Stimulated activated CD8-positive, alpha-beta memory T cell treated with anti-CD3 and anti-CD28 coated beads, Interleukin-7, amount 100 ng/mL, for 1 hour (primary cell): ENCODE measurements at places on chromosomes 7 and 10.

DNA sequence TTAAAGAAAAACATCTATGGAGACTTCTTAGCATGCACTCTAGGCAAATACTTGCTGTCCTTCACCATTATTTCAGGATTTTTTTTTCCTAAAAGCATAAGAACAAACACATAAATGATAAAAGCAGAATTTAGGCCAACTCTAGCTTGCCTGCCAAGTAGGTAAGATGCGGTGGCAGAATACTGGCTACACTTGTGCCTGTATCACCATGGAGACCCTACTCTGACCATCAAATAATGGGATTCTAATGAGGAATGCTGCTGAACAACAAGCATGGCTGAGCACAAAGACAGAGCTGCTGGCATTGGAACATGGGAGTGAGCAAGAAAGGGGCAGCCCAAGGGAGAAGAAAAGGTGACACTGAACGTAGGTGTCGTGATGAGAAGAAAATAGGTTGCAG is 18.5 kb upstream of the TAS2R40 start:
- DNase-seq = no peak

- DNase-seq = no peak
Observed at GRCh38 chr10:33132626-33133025, 174.6 kb upstream of the ITGB1 start.

- no peak for DNase-seq
Observed at GRCh38 chr10:87058171-87058570, 36.5 kb downstream of the GLUD1 start.

- DNase-seq = peak; percentile 23
Observed at GRCh38 chr7:55280031-55280454, 85.1 kb upstream of the LANCL2 start.

- DNase-seq = peak; percentile 98
Observed at GRCh38 chr7:25179771-25180591, 48.3 kb downstream of the NPVF start.
